ENCODE measurements at places on chromosomes 3 and 15.

- no peak for ATAC-seq
Measured at GRCh38 chr3:42667523-42668412, 14.3 kb downstream of the ZBTB47 start.

GRCh38 chr3:20340324-20340928, 154.4 kb upstream of the SGO1 start:
- peak; percentile 56 for ATAC-seq

DNA sequence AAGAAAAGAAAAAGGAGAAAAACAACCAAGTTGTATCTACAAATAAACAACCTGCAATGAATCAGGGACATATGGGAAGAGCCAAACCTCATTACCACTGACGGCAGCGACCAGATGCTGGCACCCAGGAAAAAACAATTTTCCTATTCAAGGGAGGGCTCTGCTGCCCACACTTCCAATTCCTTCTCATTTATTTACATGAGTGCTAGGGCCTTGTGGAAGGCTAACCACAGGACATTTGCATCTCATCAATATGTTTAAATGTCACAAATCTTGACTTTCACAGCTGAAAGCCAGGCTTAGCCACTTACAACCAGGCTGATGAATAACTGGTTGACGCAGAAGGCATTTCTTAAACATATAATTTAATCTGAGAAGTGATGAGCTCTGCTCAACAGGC, 36.0 kb downstream of the RFTN1 start:
- ATAC-seq = no peak

GRCh38 chr3:10983219-10983916, 9.2 kb upstream of the SLC6A1 start:
- ATAC-seq = no peak

- ATAC-seq = no peak
Measured at GRCh38 chr15:25830844-25831451, 32.2 kb downstream of the ATP10A start.

- ATAC-seq = no peak
Measured at GRCh38 chr15:35450492-35450891, 95.5 kb downstream of the DPH6 start.

DNA sequence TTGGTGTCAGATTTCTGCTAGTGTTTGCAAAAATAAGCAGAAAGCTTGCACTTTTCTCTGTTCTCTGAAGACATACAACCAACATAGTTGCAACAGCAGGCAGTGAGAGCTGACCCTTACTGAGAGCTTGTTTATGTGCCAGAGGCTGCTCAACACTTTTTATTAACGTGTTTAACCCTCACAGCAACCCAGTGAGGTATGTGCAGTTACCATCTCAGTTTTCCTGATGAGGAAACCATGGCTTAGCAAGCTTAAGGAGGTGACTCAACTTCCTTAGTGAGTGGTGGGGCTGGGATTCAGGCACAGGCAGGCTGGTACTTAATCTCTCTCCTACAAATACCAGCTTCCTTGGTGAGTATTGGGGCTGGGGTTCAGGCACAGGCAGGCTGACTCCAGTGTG, 158.1 kb upstream of the CTDSPL start:
- no peak for ATAC-seq

DNA sequence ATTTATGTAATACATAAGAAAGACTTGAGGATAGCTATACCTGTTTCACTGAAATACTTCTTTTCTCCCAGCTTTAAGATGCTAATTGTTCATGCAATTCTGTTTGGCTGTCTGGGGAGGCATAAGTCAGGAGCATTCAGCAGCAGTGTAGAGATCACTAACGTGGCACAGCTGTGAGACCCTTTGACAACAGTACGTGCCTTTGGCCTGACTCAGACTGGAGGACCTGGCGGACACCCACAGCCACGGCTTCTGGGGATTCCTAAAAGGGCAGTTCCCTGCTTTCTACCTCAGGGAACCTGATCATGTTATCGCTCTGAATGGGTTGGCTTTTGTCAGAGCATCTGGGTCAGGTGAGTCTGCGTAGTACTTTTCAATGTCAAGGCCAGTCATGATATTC, 295.0 kb upstream of the ICE2 start:
- ATAC-seq = no peak

DNA sequence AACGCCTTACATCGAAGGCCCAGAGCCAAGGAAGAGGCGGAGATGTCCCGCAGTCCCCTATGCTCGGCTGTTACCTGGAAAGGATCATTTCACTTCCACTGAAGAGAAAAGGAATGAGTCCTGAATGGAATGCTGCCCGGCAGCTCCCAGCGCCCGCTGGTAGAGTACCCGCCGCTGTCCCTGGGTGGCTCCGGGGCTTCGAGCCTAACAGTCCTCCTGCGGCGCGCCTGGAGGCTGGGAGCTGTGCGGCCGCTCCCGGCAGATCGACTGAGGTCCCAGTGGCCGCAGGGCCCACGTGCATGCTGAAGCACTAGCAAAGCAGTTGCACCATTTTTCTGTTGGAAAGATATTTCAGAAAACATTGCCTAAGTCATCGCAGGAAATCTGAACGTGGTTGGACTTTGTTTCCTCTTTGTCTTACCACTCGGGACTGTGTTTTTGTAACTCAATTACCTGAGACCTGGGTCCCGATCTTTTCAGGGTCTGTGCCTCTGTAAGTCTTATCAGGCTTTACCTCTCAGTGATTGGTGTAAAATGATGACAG, 984 bp downstream of the RNU6-1 start:
- no peak for ATAC-seq

DNA sequence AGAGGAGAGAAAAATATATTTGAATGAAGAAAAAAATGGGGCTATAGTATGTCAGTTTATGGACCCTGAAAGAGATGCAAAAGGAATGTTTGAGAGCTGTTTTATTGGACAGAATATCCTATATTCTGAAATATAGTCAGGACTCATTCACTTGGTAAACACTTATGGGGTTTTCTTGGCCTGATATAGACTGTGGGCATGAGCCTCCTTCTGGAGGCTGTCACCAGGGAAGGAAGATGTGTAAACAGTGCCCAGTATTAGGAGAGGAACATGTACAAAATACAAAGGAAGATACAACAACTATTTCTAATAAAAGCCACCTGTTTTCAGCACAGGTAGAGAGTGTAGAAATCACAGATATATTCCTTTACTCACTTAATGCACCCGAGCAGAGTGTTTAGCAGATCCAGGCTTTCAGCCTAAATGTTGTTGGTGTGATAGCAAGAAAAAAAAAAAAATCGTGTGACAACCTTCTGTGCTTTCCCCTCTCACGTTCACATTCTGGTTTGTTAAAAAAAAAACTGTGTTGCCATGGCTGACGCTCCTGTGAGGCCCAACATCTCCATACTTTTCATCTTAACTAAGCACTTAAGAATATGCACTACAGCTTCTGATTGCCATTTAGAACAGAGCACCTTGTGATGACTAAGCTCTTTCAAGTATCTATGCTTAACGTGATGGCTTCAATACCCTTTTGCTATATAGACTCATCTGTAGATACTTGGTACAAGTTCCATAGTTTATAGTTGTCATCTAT, 134.1 kb downstream of the MBNL1 start:
- ATAC-seq = peak; percentile 39

DNA sequence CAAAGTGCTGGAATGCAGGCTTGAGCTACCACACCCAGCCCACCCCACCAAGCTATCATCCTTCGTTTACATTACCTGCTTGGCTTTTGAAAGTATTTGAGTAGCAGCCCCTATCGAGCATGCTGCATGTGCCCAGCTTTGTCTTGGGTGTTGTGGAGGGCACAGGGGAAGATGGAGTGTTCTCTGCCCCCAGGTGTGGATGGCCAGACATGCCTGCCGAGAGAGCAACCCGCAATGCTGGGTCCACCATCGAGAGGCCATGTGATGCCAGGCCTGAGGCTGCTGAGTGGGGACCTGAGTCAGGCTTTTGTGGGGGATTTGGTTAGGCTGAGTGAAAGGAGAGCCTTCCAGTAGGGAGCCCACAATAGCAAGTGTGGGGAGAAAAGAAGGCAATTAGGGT, 25.9 kb downstream of the FOXL2NB start:
- no peak for ATAC-seq

DNA sequence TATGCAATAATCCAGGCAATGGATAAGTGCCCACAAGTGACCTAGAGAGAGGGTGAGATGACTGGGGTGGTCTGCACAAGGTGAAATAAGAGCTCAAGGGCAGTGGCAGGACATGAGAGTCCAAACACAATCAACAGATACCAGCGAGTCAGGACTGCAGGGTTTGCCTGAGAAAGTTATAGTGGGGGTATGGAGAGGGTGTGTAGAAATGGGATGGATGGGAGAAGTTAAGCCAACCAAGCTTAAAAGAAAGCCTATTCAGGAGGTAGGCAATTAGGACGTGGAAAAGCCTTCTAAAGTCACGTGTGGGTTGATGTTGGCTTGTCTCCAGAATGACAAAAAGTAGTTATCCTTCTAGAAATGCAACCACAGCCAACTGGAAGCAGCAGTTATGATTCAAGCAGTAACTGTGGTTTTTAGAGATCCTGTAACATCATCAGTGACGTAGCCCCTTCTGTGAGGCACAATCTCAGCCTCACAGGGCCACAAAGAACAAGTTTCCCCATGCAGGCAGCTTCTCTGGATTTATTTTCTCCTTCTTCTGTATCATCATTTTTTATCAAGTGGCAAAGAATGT, 56.1 kb downstream of the FAM174B start:
- no peak for ATAC-seq

DNA sequence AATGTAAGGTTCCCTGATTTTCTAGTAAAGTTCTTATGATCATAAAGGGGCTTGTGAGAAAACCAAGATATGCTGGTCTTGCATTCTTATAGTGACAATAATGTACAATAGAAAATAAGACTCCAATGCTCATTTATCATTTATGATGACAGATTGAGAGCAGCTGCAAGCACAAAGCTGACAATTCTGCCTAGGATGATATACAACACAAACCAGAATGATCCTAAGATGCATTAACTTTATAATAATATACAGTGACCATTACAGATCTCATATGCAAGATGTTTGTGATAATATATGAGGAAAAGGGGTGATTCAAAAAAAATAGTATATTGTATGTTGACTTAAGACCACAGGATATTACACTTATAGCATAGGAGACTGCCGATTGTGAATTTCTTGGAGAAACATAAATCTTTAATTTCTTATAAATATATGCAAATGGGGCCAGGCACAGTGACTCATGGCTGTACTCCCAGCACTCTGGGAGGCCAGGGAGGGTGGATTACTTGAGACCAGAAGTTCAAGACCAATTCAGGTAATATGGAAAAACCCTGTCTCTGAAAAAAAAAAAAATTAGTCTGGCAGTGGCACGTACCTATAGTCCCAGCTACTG, 387.0 kb downstream of the ZBBX start:
- ATAC-seq = no peak

- ATAC-seq = no peak
Measured at GRCh38 chr3:153502682-153503081, 340.7 kb downstream of the RAP2B start.

GRCh38 chr3:110858549-110858948, 213.1 kb upstream of the NECTIN3 start:
- no peak for ATAC-seq

DNA sequence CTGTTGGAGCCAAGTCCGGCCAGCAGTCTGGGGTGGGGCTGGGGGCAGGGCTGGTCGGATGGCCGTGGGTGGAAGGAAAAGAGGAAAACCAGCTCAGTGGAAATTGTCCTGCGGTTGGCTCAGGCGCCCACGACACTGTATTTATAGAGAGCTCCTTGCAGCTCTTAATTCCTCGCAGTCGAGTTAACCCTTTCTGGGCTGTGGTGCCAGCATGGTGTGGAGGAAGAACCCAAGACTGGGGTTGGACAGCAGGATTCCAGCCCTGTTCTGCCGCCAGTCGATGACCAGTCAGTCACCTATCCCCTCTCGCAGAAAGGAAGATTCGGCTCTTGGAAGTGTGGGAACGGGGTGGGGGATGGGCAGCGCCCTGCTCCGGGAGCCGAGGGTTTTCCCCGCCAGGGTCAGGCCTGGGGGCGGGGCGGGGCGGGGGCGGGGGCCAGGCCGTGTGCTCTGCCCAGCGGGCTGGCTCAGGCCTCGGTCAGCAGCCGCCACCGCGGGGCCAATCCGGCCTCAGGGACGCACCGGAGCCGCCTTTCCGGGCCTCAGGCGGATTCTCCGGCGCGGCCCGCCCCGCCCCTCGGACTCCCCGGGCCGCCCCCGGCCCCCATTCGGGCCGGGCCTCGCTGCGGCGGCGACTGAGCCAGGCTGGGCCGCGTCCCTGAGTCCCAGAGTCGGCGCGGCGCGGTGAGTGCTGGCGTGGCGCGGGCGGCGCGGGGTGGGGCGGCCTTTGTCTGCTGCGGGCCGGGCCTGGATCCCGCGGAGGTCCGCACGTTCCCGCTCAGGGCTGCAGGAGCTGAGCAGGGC, at the start of gene CD276:
TSS of gene CD276 (plus strand) at position 607 of the 804 bp plus-strand sequence. CDS start 15,257 bp downstream, outside the sequence.
- ATAC-seq = peak; percentile 43

DNA sequence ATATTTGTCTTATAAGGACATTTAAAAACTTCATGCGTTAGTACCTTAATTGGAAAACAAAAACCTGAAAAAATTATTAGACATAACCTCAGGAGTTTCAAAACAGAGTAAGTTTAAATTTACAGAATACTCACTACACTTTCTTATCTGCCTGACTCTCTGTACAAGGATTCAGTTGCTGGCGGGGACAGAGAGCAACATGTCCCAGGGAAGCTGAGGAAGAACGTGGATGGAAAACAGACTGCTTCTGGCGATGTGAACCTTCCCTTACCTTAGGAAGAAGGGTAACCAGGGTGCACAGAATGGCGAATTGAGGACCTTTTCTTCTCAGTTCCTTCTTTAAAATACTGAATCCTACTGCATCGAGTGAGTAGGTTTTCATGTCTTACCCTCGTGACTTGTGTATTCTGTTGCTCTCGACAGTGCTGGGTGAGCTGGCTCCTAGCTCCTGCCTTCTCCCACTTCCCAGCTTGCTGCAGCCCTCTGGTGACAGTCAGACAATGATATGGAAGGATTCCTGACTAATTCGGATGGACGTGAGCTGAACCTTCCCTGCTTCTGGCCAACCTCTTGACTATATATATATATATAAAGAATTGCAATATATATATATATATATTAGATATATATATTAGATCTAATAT, 178.2 kb downstream of the PDZRN3 start:
- ATAC-seq = no peak

- ATAC-seq = no peak
Measured at GRCh38 chr3:189458528-189458927, 172.7 kb upstream of the TP63 start.

GRCh38 chr3:47961815-47962606, 54.2 kb downstream of the MAP4 start:
- no peak for ATAC-seq

DNA sequence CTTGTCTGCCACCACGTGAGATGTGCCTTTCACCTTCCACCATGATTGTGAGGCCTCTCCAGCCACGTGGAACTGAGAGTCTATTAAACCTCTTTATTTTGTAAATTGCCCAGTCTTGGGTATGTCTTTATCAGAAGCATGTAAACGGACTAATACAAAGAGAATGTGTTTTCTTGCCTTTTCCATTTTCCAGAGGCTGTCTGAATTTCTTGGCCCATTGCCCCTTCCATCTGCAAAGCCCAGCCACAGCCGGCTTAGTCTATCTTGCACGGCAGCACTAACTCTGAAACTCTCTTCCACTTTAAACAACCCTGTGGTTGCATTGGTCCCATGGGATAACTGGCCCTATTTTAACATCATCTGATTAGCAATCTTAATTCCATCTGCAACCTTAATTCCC, 215.3 kb downstream of the LRTM1 start:
- no peak for ATAC-seq

All from stimulated activated memory B cell treated with anti-CD40 and anti-IgM and Interleukin-4, amounts not matched to agents 10 μg/mL and 1 μg/mL and 100 μg/mL, for 72 hours (primary cell).